ENCODE measurements at places on chromosomes 6 and 20. TPM values are rescaled to one million over a fixed set of nuclear protein-coding genes. Genes with fewer than 3 reads are reported as not detected.

HLA-C gene
- polyA plus RNA-seq = 84.8 TPM

RIMS1 gene
- polyA plus RNA-seq = 1.3 TPM

FRK gene
- polyA plus RNA-seq = 4.2 TPM

GRCh38 chr20:60113024-60113724 is 155.0 kb downstream of the CDH26 start:
- DNase-seq = no peak

- DNase-seq = no peak
Measured at GRCh38 chr20:53019464-53019863, 47.3 kb downstream of the TSHZ2 start.

GRCh38 chr6:3707024-3707423 is 44.5 kb downstream of the PXDC1 start:
- DNase-seq = no peak

- no peak for DNase-seq
Measured at GRCh38 chr20:17787816-17788215, 88.0 kb downstream of the BANF2 start.

- no peak for DNase-seq
Measured at GRCh38 chr6:116010790-116011401, 49.8 kb downstream of the FRK start.
